Activated CD4-positive, alpha-beta T cell treated with anti-CD3 and anti-CD28 coated beads, Interleukin-2, Interleukin-4, amounts not matched to agents 100 ng/mL and 50 ng/mL, durations not matched to agents 16 hours and 8 hours (primary cell): ENCODE measurements at places on chromosomes 16 and 17.

DNA sequence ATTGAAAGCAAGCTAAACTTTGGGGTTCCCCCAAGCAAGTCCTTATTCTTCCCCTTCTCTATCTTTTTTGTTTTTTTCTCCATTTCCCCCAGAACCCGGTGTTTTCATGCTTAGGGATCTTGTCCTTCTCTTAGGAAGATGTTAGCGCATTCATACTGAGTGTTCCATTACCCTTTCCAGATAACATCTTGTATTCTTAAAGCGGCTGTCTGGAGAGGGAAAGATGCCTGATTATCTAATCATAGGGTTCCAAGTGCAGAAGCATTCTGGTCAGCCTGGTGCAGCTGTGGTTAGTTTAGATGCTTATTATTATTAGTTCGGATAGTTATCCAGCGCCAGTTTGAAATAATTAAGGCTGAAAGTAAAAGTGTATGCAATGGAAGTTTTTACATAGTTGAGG is 2.0 kb downstream of the TOM1L1 start:
- no peak for DNase-seq

- no peak for DNase-seq
These were observed 11.6 kb downstream of the CUEDC1 start for GRCh38 chr17:57943645-57944044.

DNA sequence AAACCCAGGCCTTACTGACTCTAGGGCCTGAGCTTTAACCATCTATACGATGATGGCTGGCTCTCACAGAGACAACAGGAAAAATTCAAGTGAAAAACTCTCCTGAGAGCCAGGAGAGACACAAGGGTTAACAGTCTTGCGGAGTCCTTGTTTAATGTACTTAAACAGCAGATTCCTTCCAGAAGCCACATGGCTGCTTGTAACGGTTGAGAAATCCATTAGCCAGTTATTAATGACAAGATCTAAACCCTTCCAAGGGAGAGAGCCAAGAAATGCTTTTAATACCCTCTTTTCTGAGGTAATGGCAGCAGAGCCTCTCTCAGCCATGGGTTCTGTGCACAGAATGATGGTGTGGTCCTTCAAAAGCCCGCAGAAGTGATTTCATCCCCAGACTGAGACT is 5.2 kb upstream of the ALDOA start:
- DNase-seq = no peak

- DNase-seq = no peak
These were observed 66.6 kb upstream of the ARL4D start for GRCh38 chr17:43332230-43332629.

DNA sequence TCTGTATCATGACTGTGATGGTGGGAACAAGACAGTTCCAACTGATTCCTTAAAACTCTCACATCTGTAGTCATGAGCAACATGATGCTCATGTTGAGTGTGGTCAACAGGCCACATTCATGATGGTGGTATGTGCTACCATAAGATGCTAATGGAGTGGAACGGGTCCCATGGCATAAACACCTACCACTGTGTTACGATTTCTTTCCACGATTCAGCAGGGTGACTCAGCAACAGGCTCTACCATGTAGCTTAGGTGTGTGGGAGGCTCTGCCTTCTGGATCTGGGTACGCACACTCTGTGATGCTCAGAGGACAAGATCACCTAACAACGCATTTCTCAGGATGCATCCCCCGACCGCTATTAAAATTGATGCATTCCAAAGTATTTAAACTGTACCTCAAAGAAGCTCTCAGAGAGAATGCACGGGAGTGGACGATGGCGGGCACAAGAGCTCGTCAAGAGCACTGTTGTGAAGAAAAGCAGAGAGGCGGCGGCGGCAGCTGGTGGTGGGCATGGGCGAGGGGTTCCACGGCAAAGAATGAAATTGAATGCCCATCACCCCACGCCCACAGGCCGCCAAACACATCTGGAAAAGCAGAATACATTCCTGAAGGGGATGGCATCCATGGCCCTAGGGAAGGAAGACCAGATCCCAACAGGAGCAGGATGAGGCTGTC is 133.3 kb downstream of the ZNF778 start:
- peak; percentile 43 for DNase-seq

DNA sequence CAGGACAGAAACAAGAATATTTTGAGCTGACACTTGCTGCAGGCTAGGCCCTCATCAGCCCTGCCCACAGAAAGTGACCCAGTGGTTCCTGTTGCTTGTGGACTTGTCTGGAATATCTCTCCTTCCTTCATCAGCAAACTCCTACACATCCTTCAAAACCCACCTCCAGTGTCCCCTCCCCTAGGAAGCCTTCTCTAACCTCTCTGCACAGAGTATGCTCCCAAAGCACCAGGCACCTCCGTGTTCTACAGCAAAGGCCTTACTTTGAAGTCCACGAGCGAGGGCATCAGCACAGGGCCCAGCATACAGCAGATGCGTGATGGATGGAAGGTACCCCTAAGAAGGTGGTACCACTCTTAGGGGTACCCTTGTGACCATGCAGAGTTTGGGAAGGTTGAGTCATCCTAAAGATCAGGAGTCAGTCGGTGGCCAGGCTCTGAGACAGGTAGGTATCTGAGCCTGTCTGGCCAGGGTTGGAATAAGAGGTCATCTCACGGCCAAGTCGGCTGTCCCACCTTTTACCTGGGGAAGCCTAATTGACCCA is 2.0 kb downstream of the CCDC102A start:
- no peak for DNase-seq

DNA sequence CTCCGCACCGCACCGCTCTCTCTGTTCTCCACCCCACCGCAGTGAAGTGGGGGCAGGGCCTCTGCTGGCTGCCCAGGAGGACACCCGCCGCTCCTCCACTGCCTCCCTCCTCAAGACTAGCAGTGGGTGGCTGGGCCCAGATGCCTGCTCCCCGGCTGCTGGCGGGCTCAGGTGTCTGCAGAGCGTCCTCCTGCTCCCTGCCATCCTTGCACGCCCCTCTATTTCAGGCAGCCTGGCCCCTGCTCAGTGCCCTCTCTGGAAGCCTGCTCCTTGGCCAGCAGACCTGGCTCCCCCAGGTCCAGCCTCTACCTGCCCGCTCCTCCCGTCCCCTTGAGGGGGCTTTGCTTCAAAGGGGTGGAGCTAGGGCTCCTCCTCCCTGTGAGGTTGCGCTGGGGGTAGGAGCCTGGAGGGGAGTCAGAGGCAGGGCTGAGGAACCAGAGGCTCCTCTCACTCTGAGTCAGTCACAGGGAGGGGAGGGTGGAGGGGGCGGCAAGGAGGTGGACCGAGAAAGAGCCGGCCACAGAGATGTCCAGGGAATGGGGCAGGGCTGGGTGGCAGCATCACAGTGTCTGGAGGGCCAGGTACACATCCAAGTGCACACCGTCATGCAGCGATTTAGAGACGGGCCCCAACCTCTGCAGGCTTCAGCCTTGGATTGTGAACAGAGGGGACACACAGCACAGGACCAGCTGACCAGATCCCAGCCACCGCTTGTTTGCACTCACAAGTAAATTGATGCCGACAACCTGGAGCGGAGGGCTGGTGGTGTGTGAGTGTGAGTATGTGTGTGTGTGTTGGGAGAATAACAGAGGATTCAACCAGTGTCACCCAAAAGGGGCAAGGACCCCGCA is 9.8 kb upstream of the TMEM92 start:
- no peak for DNase-seq

DNA sequence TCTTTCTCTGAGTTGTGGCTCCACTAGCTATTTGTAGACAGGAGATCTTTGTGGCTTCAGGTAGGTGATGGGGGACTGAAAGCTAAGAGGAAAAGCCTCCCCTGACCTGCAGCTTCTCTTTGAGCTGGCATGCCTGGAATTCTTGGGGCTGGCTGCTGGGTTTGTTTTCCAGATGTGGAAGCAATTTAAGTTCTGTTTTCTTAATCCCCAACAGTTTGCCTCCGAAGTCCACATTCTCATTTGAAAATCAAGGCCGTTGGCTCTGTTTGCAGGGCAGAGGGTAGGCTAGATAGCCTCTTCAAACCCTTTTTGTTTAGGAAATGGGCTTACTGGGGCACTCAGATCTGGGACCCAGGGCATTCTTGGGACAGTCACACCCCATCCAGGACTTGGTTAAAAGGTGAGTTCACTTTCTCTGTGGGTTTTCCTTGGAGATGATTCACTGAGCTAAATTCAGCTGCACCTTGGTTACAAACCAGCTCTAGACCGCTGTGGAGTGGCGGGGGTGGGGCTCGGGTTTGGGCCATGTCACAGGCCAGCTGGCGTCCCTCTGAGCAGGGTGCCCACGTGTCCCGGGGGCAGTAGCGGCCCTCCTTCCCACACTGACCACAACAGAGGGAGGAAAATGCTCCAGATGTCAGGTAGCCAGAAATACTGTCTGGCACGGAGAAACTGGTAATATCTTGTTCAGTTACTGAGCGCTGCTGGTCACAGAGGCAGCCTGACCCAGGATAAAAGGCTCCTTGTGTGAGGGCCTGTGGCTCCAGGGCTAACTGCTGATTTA is 108.5 kb downstream of the RAB11FIP4 start:
- DNase-seq = no peak

- no peak for DNase-seq
These were observed 300.9 kb downstream of the C16orf95 start for GRCh38 chr16:87016046-87017035.

- DNase-seq = no peak
These were observed at the start of gene SERPINF2 for GRCh38 chr17:1742371-1743087. Gene SERPINF2 (plus strand): TSS chr17:1742871. CDS start chr17:1744996, 2,125 bp downstream.

GRCh38 chr17:44898768-44899073 is 524 bp downstream of the EFTUD2 start:
- DNase-seq = peak; percentile 23

GRCh38 chr17:4704991-4705390 is 1.1 kb upstream of the PELP1 start:
- DNase-seq = no peak

DNA sequence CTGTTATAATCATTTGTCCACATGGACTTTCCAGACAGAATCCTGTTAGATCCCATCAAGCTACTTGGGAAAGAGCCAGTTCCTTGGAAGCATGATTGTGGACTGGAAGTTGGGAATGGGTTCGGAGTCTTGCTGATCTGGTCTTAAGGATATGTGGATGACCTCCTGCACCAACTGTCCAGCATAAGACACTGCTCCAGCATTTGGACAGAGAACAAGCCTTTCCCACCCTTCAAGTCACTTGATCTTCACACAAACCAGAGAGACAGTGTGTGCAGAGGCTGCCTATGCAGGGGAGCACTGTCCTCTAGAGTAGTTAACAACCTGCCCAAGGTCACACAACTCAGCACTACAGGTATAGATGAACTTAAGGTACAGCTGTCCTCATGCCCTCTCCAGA is 5.8 kb upstream of the MT1B start:
- no peak for DNase-seq

GRCh38 chr17:1996800-1997288 is 28.3 kb downstream of the RTN4RL1 start:
- DNase-seq = no peak

- DNase-seq = no peak
These were observed 16.8 kb downstream of the LASP1 start for GRCh38 chr17:38886643-38887010.

DNA sequence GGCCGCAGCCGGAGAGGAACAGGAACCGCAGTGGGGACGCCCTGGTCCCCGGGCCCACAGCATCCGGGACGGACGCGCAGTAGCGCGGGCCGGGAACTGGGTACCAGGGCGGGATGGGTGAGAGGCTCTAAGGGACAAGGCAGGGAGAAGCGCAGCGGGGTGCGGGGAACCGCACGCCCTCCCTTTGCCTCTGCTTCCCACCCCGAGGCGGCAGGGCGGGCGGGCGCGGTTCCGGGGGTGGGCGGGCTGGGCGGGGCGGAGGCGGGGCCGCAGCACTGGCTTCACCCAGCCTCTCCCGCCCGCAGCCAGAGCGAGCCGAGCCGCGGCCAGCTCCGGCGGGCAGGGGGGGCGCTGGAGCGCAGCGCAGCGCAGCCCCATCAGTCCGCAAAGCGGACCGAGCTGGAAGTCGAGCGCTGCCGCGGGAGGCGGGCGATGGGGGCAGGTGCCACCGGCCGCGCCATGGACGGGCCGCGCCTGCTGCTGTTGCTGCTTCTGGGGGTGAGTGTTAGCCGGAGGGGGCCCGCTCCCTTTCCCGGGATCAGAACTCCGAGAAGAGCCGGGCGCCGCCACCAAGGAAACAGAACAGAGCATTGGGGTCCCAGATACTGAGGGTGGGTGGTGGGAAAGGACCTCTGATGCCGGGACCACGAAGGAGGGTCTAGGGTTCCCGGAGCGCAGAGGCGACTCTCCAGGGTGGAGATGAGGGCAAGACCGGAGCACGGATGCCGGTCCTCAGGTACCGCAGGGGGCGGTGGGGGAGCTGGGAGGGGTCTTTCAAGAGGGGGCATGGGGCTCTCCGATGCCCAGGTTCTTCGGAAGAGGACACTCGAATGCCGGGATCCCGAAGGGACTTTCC is at the start of gene NGFR:
Gene NGFR (plus strand): TSS at position 308 of the 856 bp plus-strand sequence. CDS start 125 bp downstream, at position 433.
- peak; percentile 24 for DNase-seq

GRCh38 chr17:31394544-31394943 is 3.1 kb downstream of the RAB11FIP4 start:
- peak; percentile 18 for DNase-seq

GRCh38 chr17:4177806-4178205 is 34.8 kb downstream of the CYB5D2 start:
- no peak for DNase-seq

- peak; percentile 39 for DNase-seq
These were observed 133.3 kb upstream of the CIBAR2 start for GRCh38 chr16:85245307-85246172.

GRCh38 chr17:18919963-18920362 is 32.0 kb upstream of the SLC5A10 start:
- DNase-seq = no peak

- DNase-seq = peak; percentile 32
These were observed 727 bp upstream of the MBTPS1 start for GRCh38 chr16:84117494-84117843.

DNA sequence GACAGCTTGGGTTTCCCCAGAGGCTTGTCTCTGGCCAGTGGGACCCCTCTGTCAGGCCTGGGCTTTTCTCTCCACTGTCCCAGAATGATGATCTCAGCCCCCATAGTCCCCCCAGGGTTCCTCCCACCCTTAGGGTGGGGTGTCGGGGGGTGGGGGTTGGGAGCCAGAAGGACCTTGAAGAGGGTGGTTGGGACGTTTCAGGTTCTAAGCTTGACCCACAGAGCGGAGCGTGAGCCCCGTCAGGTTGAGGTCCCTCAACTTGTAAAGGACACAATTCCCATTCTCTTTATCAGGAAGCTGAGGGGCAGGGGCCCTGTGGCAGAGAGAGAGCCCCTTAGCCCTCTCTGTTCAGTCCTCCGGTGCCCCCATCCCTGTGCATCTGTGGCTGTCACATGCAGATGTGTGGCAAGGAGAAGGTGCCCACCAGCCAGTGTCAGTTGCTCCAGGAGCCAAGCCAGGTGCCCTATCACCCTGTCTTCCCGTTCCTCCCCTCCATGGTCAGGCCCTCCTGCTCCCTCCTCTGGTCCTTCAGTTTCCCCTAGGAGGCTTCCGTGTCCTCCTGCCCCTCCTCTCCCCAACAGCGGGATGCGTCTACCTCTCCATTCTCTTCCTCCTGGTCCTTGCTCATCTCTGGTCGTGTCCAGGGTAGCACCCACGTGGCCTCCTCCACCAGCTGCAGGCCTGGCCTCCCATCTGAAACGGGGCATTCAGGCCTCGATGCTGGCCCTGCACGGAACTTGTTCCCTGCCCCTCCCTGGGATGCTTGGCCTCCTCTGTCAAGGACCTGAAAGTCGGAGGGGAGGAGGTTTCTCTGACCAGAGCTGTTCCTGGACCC is 1.5 kb upstream of the NTN3 start:
- no peak for DNase-seq

- no peak for DNase-seq
These were observed 441.9 kb downstream of the CDH13 start for GRCh38 chr16:83068686-83069085.

GRCh38 chr17:17060001-17060922 is 18.0 kb downstream of the MPRIP start:
- no peak for DNase-seq

GRCh38 chr16:2333772-2334379 is 6.7 kb downstream of the ABCA3 start:
- DNase-seq = no peak
